Ascending aorta (tissue), 2 donors: ENCODE measurements at places on chromosomes 16 and 17. TPM values are rescaled to one million over a fixed set of nuclear protein-coding genes. Genes with fewer than 3 reads are reported as not detected.

GRCh38 chr17:29115961-29116803 is 64.0 kb downstream of the MYO18A start:
- DNase-seq = no peak

SBK1 gene
- not detected for total RNA-seq

GRCh38 chr16:87880117-87880696 is 10.9 kb upstream of the SLC7A5 start:
- DNase-seq = no peak

DNA sequence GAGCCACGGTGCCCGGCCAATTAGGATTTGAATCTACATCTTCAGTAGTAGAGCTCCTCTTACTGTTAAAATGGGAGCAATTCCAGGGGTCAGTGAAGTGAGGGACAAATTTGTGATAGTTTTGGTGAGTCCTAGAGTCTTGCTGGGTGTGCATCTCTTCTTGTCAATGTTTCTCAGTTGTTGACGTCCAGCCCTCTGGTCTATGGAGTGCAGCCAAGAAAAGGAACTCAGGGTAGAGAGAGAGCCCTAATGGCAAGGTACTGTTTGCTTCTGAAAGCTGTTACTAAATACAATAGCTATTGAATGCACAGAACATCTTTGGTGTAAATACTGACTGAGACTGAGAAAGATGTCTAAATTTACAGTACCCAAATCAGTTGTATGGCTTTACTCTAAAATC is 282.5 kb upstream of the SALL1 start:
- no peak for DNase-seq

- DNase-seq = no peak
Measured at GRCh38 chr16:51876601-51876875, 670.4 kb downstream of the TOX3 start.

GRCh38 chr17:5770441-5771270 is 186.3 kb upstream of the NLRP1 start:
- no peak for DNase-seq

- DNase-seq = no peak
Measured at GRCh38 chr16:88013091-88013609, 61.9 kb downstream of the BANP start.

DNA sequence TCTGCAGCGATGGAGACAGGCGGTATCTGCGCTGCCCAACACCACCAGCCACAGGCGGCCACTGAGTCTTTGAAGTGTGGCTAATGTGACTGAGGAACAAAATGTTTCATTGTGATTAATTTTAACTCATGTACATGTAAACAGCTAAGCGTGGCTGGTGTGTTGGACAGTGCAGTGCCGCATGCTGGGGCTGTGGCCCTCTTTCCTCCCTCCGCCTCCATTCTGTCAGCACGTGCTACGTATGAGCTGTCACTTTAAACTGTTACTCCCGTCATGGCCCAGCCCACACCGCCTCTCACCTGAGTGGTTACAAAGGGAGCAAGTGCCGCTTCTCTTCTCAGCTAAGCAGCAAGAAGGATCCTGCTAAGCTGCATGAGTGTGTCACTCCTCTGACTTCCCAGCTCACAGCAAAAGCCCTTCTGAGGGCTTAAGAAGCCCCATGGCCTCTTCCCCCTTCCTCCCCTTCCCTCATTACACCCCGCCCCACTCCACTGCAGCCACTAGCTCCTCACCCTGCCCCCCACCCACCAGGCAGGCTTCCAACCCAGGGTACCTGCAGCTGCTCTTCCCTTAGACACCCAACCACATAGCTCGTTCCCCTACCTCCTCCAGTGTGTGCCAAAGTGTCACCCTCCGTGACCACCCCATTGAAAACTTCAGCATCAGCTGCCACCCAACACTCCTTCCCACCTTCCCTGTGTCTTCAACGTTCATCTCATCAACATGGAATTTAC is 15.0 kb downstream of the HASPIN start:
- no peak for DNase-seq

- no peak for DNase-seq
Measured at GRCh38 chr16:19245326-19245925, 40.1 kb upstream of the CLEC19A start.

DNA sequence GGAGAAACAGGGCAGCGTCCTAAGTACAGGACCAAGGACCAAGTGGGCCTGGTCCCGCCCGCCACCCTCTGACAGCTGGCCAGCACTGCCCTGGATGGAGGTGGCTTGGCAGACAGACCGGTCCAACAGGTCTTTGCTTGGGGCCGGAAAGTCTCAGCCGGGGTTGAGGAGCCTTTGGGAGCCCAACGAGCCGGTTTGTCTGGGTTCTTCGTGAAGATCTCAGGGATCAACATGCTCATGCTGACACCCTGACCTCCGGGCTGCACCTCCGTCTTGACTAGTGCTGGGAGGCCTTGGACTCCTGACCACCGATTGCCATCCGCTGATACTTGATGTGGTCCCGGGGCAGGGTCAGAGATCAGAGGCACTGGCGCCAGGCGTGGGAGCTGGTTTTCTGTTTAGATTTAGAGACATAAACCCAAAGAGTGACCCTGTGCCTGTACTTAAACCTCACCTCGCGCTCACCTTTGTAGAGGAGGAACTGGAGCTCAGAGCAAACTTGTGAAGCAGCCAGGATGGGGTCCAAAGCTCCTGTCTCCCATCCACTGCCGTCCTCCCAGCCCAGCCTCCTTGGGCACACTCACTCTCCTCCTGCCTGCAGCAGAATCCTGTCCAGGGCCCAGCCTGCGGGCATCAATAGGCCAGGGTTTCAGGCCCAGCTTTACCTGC is 92.1 kb upstream of the GSE1 start:
- DNase-seq = no peak

- no peak for DNase-seq
Measured at GRCh38 chr16:50354629-50355456, 13.9 kb downstream of the BRD7 start.

DNA sequence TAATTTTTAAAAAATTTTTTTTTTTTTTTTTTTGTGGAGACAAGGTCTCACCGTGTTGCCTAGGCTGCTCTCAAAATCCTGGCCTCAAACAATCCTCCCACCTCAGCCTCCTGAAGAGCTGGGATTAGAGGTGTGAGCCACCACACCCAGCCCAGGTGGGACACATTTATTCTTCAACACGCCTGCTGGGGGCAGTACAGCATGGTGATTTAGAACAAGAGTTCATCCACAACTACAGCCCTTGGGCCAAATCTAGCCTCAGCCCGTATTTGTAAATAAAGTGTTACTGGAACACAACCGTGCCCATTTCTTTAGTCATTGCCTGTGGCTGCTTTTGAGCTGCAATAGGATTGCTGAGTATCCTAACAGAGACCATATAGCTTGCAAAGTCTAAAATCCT is 92.8 kb downstream of the KATNIP start:
- no peak for DNase-seq

GRCh38 chr16:8768692-8769091 is 28.7 kb downstream of the TMEM186 start:
- no peak for DNase-seq

DNA sequence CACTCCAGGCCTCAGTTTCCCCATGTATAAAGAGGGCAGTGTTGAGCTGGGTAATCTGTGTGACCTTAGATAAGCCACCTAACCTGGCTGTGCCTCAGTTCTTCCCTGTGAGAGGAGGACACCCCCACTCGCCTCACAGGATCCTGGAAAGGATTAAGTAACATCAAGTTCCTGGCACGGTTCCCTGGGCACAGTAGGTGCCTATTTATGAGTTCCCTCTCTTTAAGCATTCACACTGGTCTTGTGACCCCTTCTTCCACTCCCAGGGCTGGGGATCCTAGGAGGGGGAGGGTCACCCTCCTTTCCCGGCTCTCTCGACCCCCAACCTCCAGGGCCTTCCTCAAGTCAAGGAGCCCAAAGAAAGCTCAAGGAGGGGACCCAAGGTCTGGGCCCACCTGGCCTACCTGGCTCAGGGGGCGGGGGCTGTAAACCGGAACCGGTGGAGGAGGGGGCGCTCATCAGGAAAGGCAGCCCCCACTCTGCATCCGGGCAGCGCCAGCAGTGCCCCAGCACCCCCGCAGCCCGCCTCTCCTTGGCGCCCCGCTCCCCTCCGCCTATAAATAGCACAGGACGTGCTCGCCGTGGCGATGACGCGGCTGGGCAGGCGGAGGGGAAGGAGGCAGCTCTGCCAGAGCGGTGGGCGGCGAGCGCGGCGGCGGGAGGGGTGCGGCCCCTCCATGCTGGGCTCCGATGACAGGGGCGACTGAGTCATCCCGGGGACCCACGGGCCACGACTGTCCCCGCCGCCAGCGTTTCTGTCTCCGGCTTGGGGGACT is 9.4 kb downstream of the RPL19 start:
- DNase-seq = peak; percentile 94
